Activated CD4-positive, alpha-beta T cell treated with anti-CD3 and anti-CD28 coated beads, Interleukin-2, amount 50 U/mL, for 1 hour (primary cell): ENCODE measurements at places on chromosomes 6 and 20.

- DNase-seq = no peak
Observed at GRCh38 chr20:64038224-64038564, 2.2 kb downstream of the C20orf204 start.

GRCh38 chr6:32192608-32193039 is at the start of gene GPSM3:
Gene GPSM3, minus strand, starts transcription at chr6:32192643. Its CDS starts 130 bp downstream, at chr6:32192513.
- peak; percentile 41 for DNase-seq

DNA sequence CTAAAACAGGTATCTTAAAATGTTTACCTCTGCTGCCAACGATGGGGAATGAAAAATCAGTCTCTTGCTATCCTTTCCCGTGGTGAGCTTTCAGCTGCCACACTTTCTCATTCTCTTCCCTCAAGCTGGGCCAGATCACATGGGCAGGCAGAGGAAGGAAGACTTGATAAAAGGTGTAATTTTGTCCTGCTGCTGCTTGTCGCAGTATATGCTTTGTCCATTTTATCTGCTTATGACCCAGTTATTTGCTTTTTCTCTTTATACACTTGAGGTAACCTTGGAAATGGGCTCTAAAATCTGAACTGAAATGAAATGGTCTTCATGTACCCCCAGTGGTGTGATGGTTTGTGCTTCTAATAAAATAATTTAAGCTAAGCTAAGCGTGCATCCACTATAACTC is 695.9 kb upstream of the FLRT3 start:
- DNase-seq = no peak

DNA sequence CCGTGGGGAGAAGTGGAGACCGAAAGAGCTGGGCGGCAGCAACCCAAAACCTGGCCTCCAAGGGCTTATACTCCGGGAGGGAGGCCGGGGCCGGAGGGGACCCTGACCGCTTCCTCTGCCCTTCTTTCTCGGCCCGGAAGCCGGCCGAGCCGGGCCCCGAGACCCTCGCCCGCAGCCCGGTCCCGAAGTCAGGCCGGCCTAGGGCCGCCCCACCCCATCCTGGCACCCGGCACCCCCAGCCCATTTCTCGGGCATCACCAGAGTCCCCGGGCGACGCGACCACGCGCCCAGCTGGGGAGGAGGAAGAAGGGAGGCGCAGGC is 572 bp upstream of the ZDHHC14 start:
- no peak for DNase-seq

GRCh38 chr20:1538655-1539054 is 18.9 kb downstream of the SIRPD start:
- DNase-seq = no peak
